IMR-90 (cell line): ENCODE measurements at places on chromosomes 1 and 21. TPM values are rescaled to one million over a fixed set of nuclear protein-coding genes. Genes with fewer than 3 reads are reported as not detected.

The GUCA2B gene
- total RNA-seq, result not detected in 2 replicates

DNA sequence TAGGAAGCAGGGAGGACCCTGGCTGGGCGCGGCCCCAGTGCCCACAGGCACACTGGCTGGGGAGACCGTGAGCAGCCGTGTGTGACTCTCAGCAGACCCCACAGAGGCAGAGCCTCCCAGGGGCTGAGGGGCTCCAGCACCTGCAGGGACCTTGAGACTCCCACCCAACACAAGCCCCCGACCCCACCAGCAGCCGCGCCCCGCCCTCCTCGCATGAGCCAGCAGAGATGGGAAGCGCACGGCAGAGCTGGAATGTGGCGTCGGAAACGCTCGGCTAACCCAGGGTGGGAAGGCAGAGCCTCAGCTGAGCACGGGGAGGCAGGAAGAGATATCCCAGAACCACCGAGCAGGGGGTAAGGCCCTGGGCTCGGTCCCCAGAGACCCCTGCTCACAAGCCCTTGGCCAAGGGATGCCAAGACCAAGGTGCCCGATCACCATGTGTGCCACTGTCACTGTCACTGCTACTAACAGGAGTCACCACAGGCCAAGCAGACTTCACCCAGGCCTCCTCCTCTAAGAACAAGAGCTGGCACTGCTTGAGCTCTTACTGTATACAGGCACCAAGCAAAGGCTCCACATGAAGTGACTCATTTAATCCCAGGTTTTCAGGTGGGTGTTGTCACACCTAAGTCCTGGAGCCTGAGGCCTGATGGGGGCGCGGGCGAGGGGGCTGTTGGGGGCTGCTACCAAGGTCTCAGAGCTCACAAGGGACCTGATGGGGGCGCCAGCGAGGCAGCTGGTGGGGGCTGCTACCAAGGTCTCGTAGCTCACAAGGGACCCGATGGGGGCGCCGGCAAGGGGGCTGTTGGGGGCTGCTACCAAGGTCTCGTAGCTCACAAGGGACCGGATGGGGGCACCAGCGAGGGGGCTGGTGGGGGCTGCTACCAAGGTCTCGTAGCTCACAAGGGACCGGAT lies 20.1 kb downstream of the MEGF6 start:
- H3K27ac ChIP-seq, result no peak overlapping the region
- no peaks in the 10 kb centered on the region for H3K36me3 ChIP-seq
- H3K4me1 ChIP-seq, result no peaks in the 10 kb centered on the region

DNA sequence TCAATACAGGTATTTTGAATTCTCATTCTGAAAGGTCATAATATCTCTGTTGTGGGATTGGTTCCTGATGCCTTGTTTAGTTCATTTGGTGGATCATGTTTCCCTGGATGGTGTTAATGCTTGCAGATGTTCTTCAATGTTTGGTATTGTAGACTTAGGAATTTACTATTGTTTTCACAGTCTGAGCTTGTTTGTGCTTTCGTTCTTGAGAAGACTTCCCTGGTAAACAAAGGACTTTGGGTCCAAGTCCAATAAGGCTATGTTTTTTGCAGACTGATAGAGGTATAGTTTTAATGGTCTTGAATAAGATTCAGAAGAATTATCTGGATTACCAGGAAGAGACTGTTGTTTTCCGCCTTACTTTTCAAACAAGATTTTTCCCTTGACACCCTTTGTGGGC lies 1646.3 kb downstream of the AMY1C start:
- no peak overlapping the region for H3K4me3 ChIP-seq
- no peaks in the 10 kb centered on the region for H3K36me3 ChIP-seq
- DNase-seq, result no peak
- H3K27ac ChIP-seq, result no peak overlapping the region

GRCh38 chr1:185017338-185017737 lies 28.0 kb upstream of the RNF2 start:
- no peaks in the 10 kb centered on the region for H3K27me3 ChIP-seq
- DNase-seq, result peak; percentile 94

The OLFML3 gene
- total RNA-seq, result 37.8 and 40.9 TPM in 2 replicates

The F5 gene
- total RNA-seq, result not detected in 2 replicates

The IQCC gene
- total RNA-seq, result 1.9 and 2.2 TPM in 2 replicates
